ENCODE measurements at places on chromosomes 2 and 18.

- no peak for DNase-seq
Measured at GRCh38 chr2:55103046-55103445, 52.8 kb upstream of the RTN4 start.

DNA sequence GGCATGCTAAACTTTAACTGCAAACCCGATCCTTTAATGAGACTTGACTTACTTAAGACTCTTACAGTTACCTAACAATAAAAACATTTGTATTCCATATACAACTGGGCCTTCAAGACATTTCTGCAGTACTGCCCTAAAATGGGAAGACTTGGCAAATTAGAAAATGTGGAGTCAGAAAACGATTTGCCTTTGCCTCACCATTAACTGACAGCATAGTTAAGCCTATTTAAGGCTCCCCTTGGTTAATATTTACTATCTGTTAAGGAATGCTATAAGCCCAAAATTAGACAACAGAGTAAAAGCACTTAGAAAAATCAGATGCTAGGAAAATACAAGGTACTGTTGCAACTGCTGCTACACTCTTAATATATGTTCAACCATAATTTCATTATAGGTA is 18.7 kb downstream of the TYW5 start:
- no peak for DNase-seq

DNA sequence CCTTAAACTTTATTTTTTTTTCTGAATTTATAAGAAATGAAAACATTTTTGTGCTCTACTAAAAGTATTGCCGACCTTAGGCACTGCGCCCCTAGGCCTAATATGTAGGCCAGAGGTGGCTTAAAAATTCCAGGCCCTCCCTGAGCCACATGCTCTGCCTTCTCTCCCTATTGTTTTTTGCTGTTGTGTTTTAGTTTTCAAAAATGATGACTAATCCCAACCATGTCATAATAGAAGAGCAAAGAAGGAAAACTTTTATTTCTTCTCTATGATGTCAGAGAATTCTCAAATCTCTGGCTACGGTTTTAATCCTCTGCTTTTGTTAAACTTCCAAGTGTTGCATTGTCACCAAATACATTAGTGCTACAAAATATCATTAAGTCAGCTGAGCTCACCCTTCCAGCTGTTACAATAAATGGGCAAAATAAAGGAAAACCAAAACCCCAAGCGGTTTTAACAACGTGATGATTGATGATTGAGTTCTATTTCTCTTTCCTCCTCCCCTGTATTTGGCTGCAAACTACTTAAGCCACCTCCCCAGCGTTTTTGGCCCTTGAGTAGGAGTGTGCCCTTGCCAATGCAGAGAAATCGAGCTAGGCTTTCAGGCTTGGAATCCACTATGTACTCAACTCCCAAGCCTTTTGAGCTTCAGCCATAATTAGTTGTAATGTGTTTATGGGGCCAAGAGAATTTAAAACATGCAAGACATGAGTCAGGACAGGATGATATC is 163.5 kb upstream of the POU3F3 start:
- no peak for DNase-seq

GRCh38 chr18:25251068-25251467 is 100.9 kb downstream of the ZNF521 start:
- DNase-seq: no peak

GRCh38 chr2:222835143-222835822 is 25.6 kb upstream of the ACSL3 start:
- no peak for DNase-seq

DNA sequence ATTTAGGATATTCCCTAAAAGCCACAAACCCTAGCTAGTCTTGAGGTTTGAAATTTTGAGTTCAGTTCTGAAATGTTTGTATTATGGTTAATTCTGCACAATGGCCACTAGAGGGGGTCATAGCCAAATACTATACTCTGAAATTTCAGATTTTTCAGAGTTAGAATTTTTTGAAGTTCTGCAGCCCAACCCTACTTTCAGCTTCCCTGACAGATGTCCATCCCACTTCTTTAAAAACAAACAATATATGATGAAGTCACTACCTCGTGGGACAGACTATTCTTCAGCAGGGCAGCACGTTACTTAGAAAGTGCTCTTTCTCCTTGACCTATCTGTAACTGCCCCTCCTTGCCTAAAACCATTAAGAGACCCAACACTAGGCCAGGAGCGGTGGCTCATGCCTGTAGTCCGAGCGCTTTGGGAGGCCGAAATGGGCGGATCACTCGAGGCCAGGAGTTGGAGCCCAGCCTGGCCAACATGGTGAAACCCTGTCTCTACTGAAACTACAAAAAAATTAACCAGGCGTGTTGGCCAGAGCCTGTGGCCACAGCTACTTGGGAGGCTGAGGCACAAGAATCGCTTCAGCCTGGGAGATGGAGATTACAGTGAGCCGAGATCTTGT is 48.2 kb upstream of the PAPOLG start:
- DNase-seq: no peak

- DNase-seq: no peak
Measured at GRCh38 chr2:99624677-99625076, 134.9 kb upstream of the REV1 start.

DNA sequence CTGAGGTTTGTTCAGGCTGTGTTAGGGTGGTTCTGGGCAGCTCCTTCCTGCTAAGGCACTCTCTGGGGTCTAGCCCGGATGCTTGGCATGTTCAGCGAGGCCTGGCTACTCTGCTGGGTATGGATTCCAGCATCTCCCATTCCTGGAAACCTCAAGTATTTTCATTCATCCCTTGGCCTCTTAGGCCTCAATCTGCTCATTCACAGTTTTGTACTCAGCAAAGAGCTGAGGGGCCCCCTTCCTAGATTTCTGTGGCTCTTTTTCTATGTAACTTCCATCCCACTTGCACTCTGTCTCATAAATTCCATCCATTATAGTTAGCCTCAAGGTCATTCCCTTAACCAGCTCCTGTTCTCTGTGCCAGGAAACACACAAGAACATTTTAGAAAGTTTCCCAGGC is 798.8 kb upstream of the HS6ST1 start:
- no peak for DNase-seq

- no peak for DNase-seq
Measured at GRCh38 chr2:220106065-220106464, 478.6 kb downstream of the SLC4A3 start.

DNA sequence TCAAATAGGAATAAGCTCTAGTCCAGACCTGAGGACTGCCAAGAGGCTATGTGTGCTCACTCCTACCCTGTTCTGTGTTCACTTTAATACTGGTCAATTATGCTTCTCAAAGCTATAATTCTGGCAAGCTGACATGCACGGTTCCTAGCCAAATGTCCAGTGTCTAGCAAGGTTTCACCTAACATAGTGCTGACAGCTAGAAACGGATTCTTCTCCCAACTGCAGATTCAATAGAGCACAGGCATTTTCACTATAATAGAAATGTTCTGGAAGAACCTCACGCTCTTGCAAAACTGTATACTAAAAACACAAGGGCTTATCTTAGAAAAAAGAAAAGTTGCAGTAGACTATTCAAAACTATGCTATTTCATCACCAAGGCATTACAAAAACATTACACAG is 45.1 kb downstream of the HDAC4 start:
- DNase-seq: no peak

DNA sequence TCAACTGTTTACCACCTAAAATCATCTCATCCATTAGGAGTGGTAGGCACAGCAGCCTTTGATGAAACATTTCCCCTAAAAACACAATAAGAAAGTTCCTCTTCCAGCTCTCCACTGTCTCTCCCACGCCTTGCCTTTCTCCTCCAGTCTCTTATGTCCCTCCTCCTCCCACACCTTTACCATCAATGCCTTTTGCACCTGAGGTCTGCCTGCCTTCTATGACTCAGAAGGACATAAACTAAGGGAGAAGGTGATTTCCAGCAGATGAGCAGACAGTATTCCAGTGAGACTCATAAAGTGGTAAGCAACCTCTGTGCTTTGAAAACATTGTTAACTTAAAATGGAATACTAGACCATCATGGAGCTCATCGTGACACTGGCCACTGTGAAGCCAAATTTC is 34.2 kb upstream of the NDUFV2 start:
- no peak for DNase-seq

DNA sequence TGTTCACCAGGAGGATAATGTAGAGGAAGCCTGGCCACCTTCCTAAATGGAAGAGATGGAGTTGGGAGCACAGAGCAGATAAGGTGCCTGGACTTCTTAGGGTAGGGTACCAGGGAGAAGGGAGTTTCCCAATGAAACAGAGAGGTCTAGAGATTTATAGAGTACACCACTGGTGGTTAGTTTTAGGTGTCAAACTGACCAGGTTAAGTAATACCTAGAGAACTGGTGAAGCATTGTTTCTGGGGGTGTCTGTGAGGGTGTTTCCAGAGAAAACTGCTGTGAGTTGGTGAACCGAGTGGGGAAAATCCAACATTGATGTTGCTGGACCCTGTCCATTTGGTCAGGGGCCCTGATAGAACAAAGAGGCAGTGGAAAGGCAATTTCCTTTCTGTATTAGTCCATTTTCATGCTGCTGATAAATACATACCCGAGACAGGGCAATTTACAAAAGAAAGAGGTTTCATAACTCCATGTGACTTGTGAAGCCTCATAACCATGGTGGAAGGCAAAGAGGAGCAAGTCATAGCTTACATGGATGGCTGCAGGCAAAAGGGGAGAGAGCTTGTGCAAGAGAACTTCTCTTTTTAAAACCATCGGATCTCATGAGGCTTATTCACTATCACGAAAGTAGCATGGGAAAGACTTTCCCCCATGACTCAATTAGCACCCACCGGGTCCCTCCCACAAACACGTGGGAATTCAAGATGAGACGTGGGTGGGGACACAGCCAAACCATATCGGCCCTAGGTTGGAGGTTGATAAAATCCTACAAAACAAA is 260.8 kb downstream of the CBLN2 start:
- no peak for DNase-seq

DNA sequence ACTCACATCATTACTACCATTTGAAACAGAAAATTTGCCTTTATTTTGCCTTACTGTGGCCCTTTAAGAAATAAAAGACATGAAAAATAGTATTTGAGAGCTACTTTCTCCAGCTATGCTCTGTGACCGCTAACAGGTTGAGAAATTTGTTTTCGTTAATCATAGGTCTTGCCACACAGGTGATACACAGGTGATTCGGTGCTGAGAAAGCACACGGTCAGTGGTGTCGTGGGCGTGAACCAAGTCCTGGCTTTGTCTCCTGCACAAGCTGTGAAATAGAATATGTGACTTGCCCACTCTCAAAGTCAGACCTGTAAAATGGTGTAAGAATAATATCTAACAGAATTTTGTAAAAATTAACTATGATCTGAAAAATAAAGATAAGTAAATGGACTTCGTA is 155.3 kb upstream of the SLC39A10 start:
- no peak for DNase-seq

DNA sequence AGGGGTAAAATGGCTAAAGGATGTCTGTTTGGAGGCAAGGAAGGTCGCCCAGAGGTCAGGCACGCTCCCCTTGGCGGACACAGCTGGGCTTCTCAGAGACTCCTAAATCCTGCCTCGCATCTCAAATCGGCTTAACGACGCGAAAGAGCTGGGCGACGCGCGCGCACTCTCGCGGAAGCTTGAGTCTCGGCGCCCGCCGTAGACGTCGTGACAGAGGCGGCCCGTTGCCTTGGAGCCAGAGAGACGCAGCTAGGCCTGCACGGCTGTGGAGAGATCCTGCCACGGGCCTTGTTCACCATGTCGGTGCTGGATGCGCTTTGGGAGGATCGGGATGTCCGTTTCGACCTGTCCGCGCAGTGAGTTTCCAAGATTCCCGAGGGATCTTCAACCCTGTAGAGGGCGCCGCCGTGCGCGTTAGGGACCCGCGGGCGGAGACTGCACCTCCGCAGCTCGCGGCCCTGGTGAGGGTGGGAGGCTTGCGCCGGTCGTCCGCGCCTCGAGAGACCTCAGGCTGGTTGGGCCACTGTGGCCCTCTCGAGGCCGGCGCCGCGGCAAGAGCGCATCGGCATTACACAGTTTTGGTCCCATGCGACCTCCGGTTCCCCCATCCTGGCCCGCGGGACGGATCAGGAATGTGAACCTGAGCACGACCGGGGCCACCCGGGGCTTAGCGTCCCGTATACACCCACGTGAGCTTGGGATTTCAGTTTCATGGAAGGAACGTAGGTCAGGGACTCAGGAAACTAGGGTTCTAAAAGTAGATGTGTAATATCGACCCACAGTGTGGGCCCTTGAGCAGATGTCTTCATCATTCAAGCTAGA is at the start of gene BBS5:
TSS of gene BBS5 (plus strand) at position 238 of the 822 bp plus-strand sequence. CDS start at position 298, 60 bp downstream.
- peak; percentile 41 for DNase-seq

DNA sequence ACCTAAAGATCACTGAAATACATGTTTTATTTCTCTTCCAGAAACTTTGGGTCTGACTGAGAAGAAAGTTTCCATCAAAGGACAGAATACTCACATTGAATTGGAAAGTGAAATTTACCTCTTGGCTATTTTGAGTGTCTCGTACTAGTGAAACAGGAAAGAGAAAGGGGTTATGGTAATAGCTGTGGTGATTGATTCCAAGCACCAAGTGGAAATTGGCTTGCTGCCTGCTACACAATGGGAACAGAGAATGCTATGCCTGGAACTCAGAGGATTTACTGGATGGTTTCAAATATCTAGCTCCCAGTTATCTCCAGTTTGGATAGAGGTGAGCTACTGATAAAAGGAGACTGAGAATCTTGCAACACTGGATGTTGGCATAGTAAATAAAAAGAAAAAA is 492.8 kb upstream of the FSIP2 start:
- DNase-seq: no peak
